ENCODE measurements at places on chromosomes 7 and 10.

- DNase-seq: no peak
These were observed 22.5 kb downstream of the HHEX start for GRCh38 chr10:92712016-92712889.

- DNase-seq: no peak
These were observed 1.5 kb upstream of the ZNF438 start for GRCh38 chr10:31033147-31033546.

DNA sequence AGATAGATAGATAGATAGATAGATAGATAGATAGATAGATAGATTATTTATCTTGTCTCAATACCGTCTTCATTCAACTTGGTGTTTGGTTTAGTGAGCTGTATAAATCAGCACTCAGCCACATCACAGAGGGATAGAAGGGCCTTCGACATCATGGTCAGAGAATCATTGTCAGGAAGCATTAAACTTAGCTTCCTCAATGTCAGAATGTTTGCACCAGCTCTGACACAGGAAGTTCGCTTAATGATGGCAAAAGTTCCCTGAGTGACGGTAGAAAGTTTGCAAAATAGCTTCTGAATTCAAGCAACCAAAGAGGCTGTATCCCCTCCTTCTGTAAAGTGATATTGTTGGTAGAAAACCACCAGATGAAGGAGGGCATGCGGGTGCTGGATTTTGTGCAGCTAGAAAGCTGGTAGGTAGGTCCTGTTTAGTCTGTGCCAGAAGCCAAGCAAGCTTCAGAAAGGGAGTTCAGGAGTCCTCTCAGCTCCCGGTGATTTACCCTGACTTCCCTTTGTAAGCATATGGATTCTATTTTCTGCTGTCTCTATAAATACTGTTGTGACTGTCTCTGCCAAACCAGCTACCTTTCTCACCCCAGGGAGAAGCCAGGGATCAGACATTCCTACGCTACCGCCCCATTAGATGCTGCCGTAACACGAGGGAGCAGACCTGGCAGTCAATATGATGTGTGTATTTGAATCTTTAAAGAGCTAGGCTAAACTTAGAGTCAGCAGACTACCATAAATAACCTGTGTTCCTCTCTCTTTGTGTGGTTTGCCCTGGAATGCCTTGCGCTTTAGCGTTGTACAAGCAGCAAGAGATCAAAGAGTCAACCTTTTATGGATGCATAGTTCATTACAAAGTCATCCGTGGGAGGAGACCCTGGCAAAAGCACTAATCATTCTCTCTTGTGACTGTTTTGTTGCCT lies 200.5 kb upstream of the KIAA1217 start:
- peak; percentile 76 for DNase-seq

GRCh38 chr10:131822013-131822691 lies 78.7 kb upstream of the PPP2R2D start:
- no peak for DNase-seq

DNA sequence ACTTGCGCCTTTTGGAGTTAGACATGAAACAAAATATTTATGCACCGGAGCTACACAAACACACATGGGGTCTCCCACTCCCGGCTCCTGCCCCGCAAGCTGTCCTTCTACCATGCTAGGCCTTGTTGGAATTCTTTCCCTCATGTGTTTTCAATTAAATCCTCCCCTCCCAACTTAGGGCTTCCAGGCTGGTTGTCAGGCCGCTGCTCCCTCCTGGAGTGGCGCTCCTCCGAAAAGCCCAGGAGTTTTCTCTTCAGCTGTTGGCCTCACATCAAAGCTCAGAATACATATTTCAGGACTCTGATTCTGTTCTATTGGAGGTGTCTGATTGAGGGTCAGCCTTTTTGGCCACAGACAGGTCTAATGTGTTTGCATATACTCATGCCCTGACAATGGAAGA lies 113.3 kb downstream of the FANK1 start:
- DNase-seq: no peak

DNA sequence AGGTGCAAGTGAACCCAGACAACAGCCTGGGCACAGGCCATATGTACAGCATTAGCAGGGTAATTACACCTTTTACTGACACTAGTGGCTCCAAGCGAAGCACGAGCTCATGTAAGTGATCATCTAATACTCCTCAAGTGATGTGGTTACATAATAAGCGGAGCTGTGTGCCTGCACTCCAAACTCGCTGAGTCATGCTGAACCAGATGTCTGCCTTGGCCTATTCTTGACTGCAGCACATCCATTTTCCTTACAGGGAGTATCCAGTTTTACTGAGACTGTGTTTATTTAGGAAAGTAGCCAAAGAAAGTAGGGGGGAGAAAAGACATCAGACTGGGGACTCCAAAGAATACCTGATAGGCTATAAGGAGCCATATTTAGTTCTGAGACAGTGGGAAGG lies 90.1 kb downstream of the GRM3 start:
- no peak for DNase-seq

- no peak for DNase-seq
These were observed 287.4 kb downstream of the CELF2 start for GRCh38 chr10:11304906-11305585.

DNA sequence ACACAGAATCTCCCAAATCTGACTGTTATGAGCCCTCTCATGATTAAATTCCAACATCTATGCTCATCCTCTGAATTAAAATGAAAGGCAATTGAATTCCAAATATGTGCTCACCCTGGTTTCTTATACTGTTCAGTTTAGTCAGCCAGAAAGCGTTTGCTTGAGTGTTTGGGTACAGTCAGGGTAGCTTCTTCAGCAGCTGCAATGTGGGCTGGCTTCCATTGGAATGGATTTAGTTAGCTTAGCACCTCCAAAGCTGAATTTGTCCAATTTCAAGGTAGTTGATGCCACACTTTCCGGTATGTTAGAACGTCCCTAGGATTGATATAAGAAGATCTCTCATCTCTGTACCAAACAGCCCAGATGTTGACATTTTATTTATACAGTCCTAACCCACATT lies 9.3 kb downstream of the KLHL7 start:
- no peak for DNase-seq

DNA sequence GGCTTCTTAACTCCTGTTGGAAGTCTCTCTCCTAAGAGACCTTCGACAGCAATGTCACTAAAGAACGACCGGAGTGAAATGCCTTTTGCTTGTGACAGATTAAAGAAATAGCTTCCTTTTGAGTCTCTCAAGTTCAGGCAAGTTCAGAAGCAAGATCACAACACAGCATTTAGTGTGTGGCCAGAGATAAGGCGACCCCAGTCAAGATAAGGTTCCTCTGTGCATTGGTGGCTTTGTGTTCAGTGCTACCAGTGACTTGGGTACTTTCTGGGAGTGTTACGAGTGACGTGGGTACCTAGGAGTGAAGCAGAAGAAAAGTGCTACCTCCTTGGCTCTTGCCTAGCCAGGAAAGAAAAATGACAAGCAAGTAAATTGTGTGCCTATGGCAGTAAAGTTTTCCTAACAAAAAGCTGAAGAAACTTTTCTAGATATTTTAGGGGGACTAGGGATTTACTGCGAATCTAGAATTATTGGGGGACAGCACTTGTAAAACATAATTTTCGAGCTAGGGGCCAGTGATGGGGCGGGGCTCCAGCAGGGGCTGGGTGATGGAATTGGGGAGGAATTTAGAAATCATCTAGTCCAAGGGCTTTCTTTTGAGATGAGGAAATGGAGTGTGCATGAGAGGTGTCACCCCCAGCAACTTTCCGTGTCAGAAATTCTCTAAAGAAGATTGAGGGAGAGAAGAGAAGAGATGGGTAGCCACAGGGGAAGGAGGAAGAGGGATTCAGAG lies 191.9 kb upstream of the LYZL2 start:
- no peak for DNase-seq

- DNase-seq: no peak
These were observed 50.1 kb downstream of the SFTPD start for GRCh38 chr10:79898597-79899325.

DNA sequence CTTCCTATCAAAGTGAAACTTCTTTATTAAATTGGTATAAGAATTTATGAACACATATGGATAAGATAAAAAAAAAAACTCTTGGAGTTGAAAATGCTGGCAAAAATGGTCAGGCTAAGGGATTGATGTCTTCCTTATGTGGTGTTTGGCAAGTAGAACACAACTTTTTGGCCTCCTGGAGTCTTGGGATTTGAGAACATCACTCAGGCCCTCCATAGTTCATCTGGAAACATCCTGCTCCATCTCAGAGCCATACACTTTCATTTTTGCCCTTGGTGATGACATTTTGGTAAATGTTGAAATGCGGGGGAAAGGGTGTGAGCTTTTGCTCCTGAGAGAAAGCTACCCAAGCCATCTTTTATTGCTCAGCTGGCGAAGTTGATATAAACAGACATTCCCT lies 27.5 kb upstream of the BTBD16 start:
- DNase-seq: no peak

DNA sequence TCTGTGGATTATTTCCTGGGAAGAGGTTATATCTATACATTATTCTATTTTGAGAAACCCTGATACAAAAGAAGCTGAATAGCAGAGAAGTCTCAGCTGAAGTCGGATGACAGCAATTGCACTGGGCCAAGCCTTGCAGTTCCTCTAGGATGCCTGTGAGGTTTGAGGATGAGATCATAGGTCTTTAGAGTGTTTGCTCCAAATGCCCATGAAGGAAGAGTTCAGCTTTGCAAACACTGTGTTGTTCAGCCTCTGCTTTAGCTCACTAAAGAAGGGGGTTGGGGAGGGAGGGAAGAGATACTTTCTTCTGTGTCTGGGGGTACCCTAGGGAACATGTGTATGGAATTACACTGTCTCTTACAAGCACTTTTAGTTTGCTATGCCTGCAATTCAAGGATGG lies 282.5 kb upstream of the NRP1 start:
- DNase-seq: no peak

DNA sequence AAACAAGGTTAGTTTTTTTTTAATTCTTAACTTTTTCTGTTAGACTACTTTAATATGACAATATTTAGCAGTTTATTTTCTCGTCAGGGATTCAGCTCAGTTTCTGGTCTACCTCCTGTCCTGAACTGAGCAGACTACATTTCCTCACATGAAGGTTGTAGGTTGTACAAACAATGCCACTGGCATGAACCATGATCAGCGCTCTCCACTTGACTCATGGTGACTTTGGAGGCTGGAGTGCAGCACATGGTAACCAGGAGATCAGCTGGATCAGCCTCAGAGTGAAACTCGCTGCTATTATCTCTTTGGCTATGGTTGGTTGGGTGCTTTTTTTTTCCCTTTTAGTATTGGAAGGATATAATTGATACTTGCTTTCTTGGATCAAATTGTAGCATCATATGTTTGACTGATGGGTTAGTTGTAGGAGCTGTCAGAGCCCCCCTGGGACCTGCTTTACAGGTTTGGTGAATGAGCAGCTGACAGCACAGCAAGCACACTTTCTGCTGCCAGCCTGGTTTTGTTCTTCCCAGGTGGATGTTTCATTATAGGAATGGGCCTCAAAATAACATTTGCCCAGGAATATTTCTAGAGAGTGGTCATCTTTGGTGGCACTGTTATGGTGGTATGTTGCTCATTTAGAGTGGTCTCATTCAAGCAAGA lies 556.4 kb downstream of the AUTS2 start:
- no peak for DNase-seq

GRCh38 chr10:86872757-86873156 lies 84.7 kb downstream of the MMRN2 start:
- no peak for DNase-seq

DNA sequence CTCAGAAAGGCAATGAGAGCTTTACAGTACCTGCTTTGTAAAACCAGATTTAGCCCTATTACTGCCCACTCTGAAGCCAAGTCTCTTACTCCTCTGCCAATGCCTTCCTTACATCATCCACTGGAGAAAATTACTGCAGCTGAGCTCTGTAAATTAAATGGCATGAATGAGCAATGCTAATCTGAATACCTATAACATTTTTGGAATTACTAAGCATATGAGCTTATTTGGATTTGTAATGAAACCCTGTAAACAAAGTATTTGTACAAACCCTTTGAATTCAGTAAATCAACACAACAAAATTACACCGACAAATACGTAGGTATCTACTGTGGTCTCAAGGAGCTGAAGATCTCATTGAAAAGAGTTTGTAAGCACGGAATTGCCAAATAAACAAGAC lies 12.1 kb upstream of the CCNY start:
- no peak for DNase-seq

- no peak for DNase-seq
These were observed 11.5 kb downstream of the AQP1 start for GRCh38 chr7:30923009-30923773.

GRCh38 chr10:17234431-17234945 lies 6.4 kb downstream of the VIM start:
- DNase-seq: no peak

DNA sequence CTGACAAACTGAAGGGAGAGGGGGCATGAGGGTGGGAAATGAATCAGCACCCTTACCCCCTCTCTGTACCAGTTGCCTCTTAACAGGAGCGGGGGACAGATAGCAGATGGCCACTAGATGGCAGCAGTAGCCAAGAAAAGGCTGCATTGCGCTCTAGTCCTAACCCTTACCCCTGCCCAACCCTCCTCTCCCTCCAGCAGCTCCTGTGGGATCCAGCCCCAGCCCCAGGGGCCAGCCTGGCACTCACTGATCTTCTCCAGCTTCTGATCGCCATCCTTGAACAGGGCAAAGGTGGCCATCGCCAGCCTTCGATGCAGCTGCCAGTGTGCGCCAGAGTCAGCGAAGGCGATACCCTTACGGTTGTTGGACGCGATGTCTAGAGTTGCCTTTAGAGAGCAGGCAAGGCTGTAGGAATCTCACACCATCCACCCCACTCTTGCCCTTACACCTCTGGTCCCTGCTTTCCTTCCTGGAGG lies 2.2 kb downstream of the CYP17A1 start:
- DNase-seq: peak; percentile 90

DNA sequence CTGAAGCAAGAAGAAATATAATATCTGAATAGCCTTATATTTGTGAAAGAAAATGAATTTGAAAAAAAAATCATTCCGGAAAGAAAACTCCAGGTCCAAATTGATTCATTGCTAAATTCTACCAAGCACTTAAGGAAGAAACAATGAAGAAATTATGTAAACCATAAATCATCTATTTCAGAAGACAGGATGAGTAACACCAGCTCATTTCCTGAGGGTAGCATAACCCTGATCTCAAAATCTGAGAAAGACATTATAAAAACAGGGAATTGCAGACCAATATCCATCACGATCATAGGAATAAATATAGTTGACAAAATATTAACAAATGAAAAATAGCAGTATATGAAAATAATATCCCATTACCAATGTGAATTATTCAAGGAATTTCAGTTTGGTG lies 70.1 kb upstream of the RAB18 start:
- no peak for DNase-seq

- no peak for DNase-seq
These were observed 15.8 kb upstream of the DOCK1 start for GRCh38 chr10:126889421-126889820.

- DNase-seq: peak; percentile 11
These were observed 25.0 kb downstream of the CACUL1 start for GRCh38 chr10:118729641-118730258.

GRCh38 chr10:112343056-112343806 lies 30.7 kb upstream of the ACSL5 start:
- no peak for DNase-seq

GRCh38 chr10:119750391-119751230 lies 24.8 kb downstream of the INPP5F start:
- DNase-seq: peak; percentile 81
